ENCODE measurements at places on chromosomes 11 and 22. TPM values are rescaled to one million over a fixed set of nuclear protein-coding genes. Genes with fewer than 3 reads are reported as not detected.

MMP13 gene
- not detected for total RNA-seq

TBX10 gene
- total RNA-seq, result not detected

MS4A12 gene
- not detected for total RNA-seq

OR51B4 gene
- not detected for total RNA-seq

NXPE2 gene
- total RNA-seq, result not detected

DMC1 gene
- 0.70 TPM for total RNA-seq

ACR gene
- total RNA-seq, result not detected

RIBC2 gene
- not detected for total RNA-seq
